A549 treated with Mapracorat at 1 μM for 4 hours (cell line): ENCODE measurements at places on chromosomes 11 and 22. TPM values are rescaled to one million over a fixed set of nuclear protein-coding genes. Genes with fewer than 3 reads are reported as not detected.

Gene CHADL
- not detected in 5 replicates for total RNA-seq

Gene PRG3
- total RNA-seq: not detected in 5 replicates

Gene TNKS1BP1
- 69.6 to 91.9 TPM (median 88.9 TPM) in 5 replicates for total RNA-seq

Gene MUC15
- total RNA-seq: not detected in 5 replicates

Gene ART1
- not detected in 5 replicates for total RNA-seq

Gene FADS3
- total RNA-seq: 61.4 to 86.5 TPM (median 79.0 TPM) in 5 replicates

Gene MPPED1
- 0.04 TPM in 1 of 5 replicates, not detected in the others for total RNA-seq

Gene OR51B4
- total RNA-seq: not detected in 5 replicates

Gene DNAJB13
- 0.30 to 0.81 TPM (median 0.51 TPM) in 5 replicates for total RNA-seq
